ENCODE measurements at places on chromosomes 3 and 15.

DNA sequence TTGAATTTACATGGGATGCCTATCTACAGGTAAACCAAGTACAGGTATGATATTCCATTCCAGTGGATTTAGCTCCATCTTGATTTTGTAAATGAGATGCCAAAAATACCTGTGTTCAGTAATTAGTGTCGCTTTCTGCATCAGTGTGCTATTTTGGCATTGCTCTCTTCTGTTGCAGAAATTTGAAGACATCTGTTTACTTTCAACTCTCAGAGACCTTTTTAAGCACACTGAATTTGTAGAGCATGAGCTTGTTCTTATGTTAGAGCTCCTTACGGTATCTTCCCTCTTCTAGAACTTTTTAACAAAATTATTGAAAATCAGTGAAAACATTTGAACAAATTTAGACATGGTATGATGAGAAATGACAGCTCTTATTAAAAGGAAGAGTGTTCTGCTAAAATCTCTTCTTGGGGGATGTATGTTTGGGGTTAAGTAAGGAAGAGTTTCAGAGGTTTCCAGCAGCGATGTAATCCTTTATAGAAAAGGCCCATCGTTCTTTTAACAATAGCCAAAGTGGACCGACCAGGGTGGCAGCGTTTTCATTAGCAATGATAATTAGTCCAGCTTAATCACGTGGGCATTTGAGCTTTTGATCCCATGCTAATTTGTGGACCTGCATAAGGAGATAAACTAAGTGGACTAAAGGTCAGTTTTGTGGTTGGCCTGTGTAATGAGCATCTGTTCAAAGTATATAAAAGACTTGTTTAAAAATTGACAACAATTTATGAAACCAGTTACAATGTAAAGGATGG, 385.4 kb downstream of the PTPRG start:
- no peak for DNase-seq

DNA sequence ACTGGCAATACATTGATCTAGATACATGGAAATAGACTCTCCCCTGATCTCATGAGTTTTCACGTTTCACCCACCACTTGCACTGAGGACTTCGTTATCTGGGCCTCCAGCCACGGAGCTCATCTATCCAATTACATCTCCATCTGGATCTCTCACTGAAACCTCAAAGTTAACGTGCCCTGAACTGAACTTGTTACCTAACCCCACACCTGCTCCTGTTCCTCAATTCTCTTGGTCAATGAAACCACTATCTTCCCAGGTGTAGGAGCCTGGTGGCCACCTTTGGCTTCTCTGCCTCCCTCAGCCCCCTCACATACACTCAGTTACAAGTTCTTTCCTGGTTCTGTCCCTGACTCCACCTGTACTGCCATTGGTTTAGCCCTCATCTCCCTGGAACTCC, 9.7 kb downstream of the DGKG start:
- DNase-seq: no peak

DNA sequence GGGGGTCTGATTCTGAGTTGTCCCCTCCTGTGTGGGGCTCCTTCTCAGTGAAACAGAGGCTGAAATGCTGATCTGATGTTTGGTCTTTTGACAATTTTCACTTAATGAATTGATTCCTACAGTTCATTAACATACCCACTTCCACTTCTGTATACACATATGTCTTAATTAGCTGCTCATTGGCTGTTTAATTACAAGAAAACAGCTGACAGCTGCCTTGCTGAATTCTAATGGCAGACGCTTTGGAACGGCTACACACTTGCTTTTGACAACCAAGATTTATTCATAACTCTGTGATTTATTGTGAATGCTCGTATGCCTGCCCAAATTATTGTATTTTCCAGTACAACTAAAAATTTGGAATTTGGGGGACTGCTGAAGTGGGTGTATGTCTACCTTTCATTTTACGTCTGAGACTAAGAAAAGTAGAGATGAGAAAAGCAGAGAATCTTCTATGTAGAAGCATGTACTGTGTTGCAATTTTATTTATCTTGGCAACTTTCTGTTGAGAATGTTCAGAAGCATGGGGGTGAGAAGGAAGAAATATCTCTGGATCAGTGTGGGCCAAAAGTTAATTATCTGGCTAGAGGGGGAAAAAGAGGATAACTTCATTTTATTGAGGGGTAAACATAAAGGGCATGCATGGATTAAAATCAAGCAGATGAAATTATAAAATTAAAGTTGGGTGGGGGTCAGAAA, 46.5 kb upstream of the ICE2 start:
- no peak for DNase-seq

DNA sequence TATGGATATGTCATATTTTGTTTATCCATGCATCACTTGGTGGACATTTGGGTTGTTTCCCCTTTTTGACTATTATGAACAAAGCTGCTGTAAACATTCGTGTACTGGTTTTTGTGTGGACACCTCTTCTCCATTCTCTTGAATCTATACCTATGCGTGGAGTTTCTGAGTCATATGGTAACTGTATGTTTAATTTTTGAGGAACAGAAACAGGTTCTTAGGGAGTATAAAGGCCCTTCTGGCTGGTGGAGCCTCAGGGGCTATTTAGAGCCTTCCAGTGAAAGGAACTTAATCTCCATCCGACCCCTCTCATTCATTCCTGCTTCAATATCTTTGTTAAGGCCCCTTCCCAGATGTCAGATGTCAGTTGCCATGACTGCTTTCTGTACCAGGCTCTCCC, 14.1 kb upstream of the CTXND1 start:
- peak; percentile 0 for DNase-seq

GRCh38 chr3:40994611-40995010, 204.7 kb upstream of the CTNNB1 start:
- no peak for DNase-seq

- DNase-seq: peak; percentile 75
These were observed 28.1 kb upstream of the SYNM start for GRCh38 chr15:99076555-99077308.

DNA sequence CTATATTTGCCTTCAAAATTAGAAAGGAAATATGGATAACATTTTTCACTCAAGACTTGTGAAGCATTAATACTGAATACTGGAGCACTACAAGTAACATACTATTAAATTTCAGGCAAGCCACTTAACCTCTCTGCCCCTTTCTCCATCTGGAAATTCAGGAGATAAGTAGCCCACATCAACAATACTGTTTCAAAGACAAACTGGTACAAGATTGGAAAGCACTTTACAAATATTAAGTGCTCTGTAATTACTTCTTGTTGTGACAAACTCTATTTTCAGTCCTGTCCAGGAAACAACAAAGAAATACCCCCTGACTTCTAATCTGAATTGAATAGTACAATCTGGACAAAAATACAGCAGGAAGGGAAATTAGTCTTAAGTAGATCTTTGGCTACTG, 49.3 kb downstream of the TMEM212 start:
- DNase-seq: no peak

DNA sequence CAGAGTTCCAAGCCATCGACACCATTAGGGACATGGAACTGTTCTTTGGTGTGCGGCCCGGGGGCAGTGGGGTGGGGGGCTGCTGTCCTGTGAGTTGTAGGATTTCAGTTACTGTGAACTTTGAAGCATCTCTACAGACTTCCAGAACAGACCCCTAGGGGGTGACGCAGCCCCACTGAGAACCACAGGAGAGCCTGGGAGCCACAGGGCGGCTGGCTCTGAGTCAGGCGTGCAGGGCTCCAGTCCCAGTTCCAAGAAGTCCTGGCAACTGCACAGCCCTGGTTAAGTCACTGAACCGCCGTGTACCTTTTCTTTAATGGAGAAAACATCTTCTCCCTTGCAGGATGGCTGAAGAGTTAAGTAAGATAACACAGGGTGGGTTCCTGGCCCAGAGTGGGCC, 23.5 kb upstream of the LRTM1 start:
- DNase-seq: peak; percentile 76

- DNase-seq: no peak
These were observed 10.4 kb downstream of the SPG21 start for GRCh38 chr15:64979252-64979710.

DNA sequence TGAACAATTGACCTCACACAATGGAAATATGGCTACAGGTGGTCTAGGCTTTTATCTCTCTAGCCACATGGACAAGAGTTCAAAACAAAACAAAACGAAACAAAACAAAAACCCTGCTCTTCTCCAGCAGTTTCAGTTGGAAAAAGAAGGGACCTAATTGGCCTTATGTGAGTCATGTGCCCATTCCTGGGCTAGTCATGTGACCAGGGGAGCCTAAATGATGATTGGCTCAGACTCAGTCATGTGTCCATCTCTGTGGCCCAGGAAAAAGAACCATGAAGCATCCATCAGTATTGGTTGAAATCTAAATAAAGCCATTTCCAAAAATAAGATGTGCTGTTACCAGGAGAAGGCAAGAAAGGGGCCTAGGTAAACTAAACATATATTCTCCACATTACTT, 96.8 kb downstream of the ANXA2 start:
- DNase-seq: no peak

DNA sequence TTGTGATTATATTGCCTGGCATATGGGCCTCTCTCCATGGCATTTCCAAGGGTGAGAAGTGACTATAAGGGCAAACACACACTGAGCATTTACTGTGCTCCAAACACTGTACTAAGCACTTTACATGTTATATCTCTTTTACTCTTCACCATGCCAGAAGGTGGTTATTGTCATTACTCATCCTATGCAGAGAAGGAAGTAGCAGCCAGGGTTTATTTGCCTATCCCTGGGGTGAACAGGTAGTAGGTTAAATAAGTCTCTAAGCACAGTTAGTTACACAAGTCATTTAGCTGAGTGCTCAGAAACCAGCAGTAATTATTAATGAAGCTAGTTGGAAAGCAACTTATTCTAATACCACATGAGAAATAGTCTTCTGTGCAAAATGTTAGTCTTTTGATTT, 109.9 kb upstream of the SYNPR start:
- no peak for DNase-seq

DNA sequence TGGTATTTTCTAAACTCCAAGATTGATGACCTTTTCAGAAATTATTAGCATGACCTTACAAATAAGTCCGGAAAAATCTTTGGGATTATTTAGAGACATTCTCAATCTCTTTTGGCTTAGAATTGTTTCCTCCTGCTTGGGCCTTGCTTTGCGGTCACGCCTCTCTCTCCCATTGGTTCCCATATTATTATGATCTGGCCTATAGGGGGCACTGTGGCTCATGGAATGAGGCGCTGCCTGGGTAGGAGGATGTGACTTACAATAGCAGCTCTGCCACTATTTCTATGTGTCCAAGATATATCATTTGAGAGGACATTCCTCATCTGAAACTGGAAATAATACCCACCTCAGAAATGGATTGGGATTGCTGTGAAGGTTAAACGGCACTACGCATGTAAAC, 464.9 kb downstream of the MFSD1 start:
- DNase-seq: no peak

DNA sequence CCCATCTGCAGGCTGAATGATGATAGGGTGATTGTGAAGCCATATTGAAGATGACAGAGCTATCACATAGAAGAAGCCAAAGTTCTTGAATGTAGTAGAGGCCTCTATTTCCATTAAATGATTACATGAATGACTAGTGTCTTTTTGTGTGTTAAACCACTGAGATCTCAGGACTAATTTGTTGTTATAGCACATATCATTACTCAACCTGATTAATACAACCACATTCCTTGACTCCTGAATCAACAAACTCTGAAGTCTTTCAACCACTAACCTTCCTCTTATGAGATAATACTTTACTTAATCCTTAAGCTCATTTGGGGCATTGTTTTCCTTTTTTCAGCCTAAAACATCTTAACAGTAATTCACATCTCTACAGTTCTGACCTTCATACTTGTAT, 564.5 kb upstream of the ADAMTS9 start:
- DNase-seq: no peak

GRCh38 chr15:65333856-65334255, 29.4 kb downstream of the RNU5B-1 start:
- no peak for DNase-seq

DNA sequence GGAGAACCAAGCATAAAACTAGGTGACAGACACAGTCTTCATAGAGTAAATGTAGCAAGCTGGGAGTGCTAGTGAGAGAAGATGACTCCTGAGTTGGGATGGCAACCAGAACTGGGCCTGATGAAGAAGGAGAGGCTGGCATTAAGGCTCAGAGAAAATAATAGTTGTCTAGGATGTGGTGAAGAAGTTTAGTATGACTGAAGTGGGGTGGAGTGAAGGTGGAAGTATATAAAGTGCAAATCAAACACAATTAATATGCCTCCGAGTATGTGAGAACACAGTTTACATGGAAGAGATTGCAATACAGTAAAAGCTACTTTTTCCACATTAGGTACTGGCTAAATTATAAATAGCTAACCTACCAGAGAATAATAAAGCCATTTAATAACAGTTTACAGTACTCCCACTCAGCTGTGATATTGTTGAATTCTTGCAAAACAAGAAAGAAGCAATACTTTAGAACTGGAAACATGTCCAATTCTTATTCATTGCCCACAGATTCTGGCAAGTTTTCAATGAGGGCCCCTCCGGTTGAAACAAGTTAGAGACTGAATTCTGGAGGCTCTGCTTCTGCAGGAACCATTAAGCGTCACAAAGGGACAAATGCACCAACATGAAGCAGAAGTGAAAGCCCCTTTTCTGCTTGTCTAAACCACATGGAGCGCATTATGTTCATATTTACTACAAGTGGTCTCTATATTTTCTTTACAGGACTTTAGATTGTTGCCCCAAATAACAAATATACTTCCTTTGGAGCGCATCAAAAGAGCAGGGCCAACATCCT, 243.7 kb downstream of the SLC9A9 start:
- DNase-seq: no peak

DNA sequence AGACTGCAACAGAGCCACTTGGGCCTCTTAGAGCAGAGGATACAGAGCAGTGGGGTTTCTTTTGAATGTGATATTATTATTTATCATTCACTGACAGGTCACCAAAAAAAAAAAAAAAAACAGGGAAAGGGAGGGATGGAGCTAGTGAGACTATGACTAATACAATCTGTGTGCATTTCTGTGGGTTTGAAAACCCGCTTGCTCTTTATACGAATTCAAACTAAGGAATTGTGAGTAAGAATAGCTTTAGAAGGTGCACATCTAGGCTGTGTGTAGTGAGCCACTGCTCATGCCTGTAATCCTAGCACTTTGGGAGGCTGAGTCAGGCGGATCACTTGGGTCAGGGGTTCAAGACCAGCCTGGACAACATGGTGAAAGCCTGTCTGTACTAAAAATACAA, 186.6 kb upstream of the MANF start:
- DNase-seq: no peak

DNA sequence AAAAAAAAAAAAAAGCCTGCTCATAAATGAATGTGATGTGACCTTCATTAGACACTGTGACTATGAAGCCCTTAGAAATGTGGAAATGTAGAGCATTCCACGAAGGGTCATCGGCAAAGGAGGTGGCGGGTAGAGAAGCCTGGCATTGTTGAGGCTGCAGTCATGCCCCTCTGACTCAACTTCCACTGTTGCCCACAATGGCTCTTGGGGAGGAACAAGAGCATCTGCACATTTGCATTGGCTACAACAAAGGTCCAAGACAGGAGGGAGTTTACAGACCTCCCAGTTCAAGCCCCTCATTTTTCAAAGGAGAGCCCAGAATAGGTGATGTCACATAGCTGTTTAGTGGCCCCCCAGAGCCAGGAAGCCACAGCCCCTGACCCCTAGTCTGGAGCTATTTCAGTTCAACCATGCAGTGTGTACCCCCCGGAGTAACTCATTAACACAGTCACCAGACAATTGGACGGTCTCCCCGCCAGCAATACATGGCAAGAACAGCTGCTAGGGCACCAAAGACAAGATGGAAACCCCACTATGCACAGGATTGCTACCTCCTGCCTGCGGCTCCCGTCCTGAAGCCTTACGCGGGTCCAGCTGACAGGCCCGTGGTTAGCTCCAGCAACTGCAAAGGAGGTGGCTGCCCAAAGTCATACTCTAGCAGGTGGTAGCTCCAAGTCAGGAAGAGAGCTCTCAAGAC, 56.2 kb downstream of the SH3BP5 start:
- peak; percentile 67 for DNase-seq

- DNase-seq: no peak
These were observed 7.3 kb downstream of the SHOX2 start for GRCh38 chr3:158098834-158099424.
